Dermis microvascular lymphatic vessel endothelial cell (primary cell): ENCODE measurements at places on chromosomes 6 and 20. TPM values are rescaled to one million over a fixed set of nuclear protein-coding genes. Genes with fewer than 3 reads are reported as not detected.

The SSTR4 gene
- total RNA-seq = not detected in 2 replicates

The RIPPLY2 gene
- 0.13 and 0.51 TPM in 2 replicates for total RNA-seq

The PNPLA1 gene
- not detected in 2 replicates for total RNA-seq

The GFOD1 gene
- total RNA-seq = 19.2 and 26.7 TPM in 2 replicates

The BCAS4 gene
- 1.5 TPM in 2 replicates for total RNA-seq

The DPM1 gene
- total RNA-seq = 36.8 and 45.6 TPM in 2 replicates

The TBXT gene
- total RNA-seq = not detected in 2 replicates

The MCCD1 gene
- total RNA-seq = not detected in 2 replicates

The OTOR gene
- total RNA-seq = not detected in 2 replicates

The TENT5A gene
- 2.3 and 9.6 TPM in 2 replicates for total RNA-seq

The ADGRF1 gene
- not detected in 2 replicates for total RNA-seq

The ASXL1 gene
- total RNA-seq = 27.3 and 48.4 TPM in 2 replicates

The PRPH2 gene
- 0.13 and 0.38 TPM in 2 replicates for total RNA-seq
